ENCODE measurements at places on chromosomes 16 and 17.
A peak's percentile ranks its signal among the peaks of the same experiment; 100 is the strongest.

- DNase-seq = no peak
Measured at GRCh38 chr16:8572919-8573724, 17.2 kb downstream of the TMEM114 start.

DNA sequence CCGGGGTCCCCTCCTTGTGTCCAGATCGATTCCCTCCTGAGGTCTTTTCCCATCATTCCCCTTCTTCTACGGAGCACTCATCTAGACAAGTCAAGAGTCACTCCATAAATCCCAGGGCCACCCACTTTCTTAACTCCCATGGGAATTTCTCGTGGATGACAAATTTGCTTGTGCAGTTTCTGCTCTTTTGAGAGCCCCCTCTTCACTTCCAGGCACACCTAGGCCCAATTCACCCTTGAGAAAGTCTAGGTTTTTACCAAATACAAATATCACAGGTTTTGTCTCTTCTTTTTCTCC is 522 bp upstream of the POLDIP2 start:
- DNase-seq = no peak

GRCh38 chr16:89324056-89325010 is 106.8 kb downstream of the ZNF778 start:
- no peak for DNase-seq

DNA sequence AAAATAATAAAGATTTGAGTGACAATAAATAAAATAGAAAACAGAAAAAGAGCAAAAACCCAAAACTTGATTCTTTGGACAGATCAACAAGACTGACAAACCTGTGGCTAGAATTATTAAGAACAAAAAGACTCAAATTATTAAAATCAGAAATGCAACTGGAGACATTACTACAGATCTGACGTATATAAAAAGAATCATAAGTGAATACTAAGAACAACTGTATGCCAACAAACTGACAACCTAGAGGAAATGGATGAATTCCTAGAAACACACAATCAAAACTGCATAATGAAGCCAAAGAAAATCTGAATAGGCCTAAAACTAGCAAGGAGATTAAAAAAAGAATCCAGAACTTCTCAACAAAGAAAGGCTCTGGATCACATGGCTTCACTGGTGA is 47.4 kb downstream of the NETO2 start:
- DNase-seq = no peak

- DNase-seq = no peak
Measured at GRCh38 chr16:2671741-2672140, 10.6 kb upstream of the KCTD5 start.

- DNase-seq = no peak
Measured at GRCh38 chr17:36544044-36544306, 744 bp upstream of the GGNBP2 start.

- no peak for DNase-seq
Measured at GRCh38 chr16:2738615-2739014, 13.8 kb upstream of the SRRM2 start.

DNA sequence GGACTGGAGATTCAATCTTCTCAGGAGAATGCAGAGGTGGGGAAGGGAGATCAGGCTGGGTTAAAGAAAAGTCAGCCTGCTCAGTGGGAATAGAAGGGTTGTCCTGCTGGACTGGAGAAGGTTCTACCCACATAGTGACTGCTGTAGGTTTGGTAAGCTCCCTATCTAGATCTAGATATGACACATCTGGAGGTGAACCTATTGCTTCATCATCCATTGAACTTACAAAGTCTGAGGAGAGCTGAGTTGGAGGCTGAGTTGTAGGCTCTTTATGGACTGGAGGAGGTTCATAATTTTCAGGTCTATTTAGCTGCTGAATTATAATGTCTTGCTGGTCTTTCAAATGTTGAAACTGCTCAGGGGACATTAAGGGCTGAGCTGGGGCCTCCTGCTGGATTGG is 46.0 kb upstream of the NF1 start:
- no peak for DNase-seq

GRCh38 chr17:45262516-45263476 is 902 bp upstream of the SPATA32 start:
- DNase-seq = no peak

GRCh38 chr16:159136-159849 is 6.5 kb upstream of the HBM start:
- no peak for DNase-seq

GRCh38 chr17:60355663-60356594 is 36.0 kb downstream of the USP32 start:
- no peak for DNase-seq

DNA sequence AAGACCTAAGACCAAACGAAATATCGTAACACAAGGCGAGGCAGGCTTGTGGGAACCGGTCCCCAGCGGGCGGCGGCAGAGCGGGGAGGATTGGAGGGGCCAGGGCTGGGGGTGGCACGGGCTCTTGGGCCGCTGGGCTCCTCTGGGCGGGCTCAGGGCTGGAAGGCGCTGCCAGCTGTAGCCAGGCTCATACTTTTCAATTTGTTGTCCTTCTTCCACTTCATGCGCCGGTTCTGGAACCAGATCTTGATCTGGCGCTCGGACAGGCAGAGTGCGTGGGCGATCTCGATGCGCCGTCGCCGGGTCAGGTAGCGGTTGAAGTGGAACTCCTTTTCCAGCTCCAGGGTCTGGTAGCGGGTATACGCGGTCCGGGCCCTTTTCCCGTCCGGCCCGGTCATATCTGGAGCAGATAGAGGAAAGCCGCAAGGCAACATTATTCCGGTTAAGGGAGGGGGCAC is 1.5 kb downstream of the HOXB5 start:
- DNase-seq = no peak

DNA sequence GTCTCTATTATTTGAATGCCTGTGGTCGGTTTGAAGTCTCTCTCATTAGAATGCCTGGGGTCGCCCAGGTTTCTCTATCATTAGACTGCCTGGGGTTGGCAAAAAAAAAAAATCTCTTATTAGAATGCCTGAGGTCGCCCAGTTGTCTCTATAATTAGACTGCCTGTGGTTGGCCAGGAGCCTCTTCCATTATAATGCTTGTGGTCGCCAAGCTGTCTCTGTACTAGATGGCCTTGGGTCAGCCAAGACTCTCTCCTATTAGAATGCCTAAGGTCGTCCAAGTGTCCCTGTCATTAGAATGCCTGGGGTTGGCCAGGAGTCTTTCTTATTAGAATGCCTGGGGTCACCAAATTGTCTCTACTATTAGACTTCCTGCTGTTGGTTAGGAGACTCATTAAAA is 2228.4 kb downstream of the TP53TG3F start:
- no peak for DNase-seq

GRCh38 chr17:42365136-42365535 is 23.1 kb downstream of the STAT3 start:
- DNase-seq = no peak

- no peak for DNase-seq
Measured at GRCh38 chr17:43609613-43610385, 51.9 kb downstream of the MEOX1 start.

DNA sequence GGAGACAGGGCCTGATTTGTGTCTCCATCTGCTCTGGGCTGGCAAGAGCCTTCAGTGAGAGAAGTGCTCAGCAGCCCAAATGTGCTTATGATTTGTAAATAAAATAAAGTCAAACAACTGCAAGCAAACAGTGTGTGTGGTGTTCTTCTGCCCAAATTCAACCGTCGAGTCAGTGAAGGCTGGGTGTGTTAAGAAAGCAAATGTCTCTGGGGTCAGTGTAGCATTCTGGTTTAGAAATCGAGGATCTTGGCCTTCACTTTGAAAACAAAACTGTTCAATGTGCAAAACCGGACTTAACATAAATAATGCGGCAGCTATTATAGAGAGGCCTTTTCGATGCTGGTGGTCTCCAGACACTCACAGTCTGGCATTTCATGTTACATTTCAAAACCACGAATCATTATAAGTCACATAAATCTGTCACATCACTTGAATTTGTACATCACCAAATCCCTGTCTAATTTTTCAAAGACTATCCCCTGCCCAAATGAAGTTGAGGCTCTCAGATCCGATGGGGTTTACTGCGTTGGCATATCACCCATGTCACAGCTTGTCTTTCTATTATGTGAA is 158.6 kb upstream of the MYOCD start:
- DNase-seq = no peak

GRCh38 chr16:49932946-49933345 is 77.0 kb upstream of the ZNF423 start:
- DNase-seq = no peak

DNA sequence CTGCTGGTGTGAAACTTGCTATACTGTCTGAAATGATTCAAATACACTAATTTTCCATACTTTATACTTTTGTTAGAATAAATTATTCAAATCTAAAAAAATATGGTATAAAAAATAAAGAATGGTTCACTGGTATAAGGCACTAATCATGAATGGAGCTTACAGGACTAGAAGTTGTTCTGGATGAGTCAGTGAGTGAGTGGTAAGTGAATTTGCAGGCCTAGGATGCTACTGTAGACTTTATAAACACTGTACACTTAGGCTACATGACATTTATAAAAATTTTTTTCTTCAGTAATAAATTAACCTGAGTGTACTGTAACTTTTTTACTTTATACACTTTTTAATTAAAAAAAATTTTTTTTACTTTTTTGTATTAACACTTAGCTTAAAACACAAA is 95.5 kb downstream of the MAP2K4 start:
- DNase-seq = no peak

DNA sequence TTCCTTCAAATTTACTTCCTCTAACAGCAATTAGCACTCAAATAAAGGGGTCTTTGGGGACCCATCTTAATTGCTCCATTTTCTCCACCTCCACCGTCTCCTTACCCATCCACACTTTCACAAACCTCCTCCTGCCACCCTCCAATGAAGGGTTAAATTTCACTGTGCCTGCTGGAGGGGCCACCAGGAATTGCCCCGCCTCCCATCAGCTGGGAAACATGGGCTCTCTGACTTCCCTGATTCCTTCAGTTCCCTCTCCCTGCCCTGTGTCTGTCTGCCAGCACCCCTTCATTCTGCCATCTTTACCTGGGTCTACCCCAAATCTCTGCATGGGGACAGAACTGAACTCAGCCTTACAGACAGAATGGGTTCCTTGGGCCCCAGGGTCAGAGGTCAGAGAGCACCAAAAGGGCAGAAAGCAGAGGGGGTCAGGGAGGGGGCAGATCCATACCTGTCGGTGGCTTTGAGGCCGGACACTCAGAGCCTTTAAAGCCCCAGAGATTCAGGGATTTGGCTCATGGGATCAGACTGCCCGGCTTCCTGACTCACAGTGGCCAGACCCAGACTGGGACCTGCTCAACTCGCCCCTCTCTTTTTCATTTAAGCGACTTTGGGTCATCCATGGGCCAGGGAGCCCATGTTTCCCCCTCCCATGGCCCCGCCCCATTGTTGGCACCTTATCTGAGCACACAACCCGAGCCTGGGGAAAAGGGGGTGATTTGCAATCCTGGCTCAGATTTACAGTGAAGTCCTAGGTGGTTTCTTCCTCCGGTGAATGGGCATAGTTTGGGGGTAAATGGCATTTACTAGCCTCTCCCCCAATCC is 17.6 kb upstream of the SP2 start:
- no peak for DNase-seq

DNA sequence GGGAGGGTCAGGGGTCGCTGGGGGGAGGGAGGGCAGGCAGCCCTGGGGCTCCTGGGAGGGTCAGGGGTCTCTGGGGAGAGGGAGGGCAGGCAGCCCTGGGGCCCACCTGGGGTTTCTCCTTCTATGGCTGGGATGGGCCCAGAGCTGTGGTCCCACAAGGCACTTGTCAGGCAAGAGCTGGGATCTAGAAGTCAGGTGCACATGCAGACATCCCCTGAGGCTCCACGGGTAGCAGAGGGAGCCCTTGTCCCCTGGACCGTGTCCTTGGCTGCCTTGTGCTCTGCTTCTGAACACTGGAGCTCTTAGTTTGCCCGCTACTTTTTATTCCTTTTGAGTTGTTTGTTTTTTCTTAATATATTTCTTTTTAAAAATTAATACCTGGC is 1.8 kb downstream of the TUBB3 start:
- no peak for DNase-seq

GRCh38 chr17:7915179-7915610 is 894 bp downstream of the RNF227 start:
- peak; percentile 29 for DNase-seq

- DNase-seq = no peak
Measured at GRCh38 chr17:51699303-51699702, 439.0 kb downstream of the UTP18 start.

- no peak for DNase-seq
Measured at GRCh38 chr16:88436796-88437195, 16.3 kb upstream of the ZFPM1 start.

GRCh38 chr16:81335669-81336068 is 20.9 kb downstream of the GAN start:
- no peak for DNase-seq

GRCh38 chr17:2244545-2245525 is 58.8 kb downstream of the SMG6 start:
- DNase-seq = no peak

DNA sequence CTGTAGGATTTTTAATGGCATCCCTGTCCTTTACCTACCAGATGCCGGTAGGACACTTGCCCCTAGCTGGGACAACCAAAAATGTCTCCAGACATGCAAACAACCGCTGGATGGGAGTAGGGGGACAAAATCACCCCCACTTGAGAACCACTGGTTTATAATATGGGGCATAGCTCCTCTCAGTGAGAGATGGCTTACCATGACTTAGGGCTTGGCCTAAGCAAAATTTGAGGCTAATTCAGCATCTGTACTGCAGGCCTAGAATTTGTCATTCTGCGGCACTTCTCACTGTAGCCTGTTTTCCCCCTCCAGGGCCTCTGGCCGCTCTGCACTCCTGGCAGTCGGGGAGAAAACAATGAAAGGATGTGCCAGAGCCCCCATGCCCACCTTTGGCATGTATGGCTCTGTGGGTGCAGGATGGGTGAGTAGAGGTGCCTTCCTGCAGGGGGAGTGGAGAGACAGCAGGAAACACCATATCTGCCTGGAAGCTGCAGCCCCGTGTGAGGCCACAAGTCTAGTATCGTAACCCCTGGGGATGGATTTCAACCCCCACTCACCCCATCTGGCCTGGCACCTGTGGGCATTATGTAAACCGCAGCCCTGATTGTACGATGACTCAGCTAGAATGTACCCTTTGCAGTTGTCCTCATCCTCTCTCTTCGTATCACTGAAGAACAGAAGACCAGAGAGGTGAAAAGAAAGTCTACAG is 268.1 kb downstream of the SOX9 start:
- DNase-seq = no peak

GRCh38 chr16:24822542-24822941 is 23.2 kb upstream of the SLC5A11 start:
- DNase-seq = no peak

- DNase-seq = no peak
Measured at GRCh38 chr16:85176541-85177447, 64.5 kb upstream of the CIBAR2 start.

DNA sequence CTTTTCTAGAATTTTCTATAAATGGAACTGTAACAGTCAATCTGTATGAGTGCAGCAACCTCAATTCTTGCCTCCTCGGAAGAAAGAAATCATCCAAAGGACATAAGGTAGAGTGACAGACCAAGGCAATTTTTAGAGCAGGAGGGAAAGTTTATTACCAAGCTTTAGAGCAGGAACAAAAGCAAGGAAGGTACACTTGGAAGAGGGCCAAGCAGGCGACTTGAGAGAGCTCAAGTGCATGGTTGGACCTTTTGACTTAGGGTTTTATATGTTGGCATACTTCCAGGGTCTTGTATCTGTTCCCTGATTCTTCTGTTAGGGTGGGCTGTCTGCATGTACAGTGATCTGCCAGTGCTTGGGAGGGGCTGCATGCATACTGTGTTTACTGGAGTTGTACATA is 50.3 kb downstream of the SCNN1G start:
- no peak for DNase-seq

Measured in left renal cortex interstitium (tissue), 4 donors.